H9 (cell line): ENCODE measurements at places on chromosomes 7 and 10.

DNA sequence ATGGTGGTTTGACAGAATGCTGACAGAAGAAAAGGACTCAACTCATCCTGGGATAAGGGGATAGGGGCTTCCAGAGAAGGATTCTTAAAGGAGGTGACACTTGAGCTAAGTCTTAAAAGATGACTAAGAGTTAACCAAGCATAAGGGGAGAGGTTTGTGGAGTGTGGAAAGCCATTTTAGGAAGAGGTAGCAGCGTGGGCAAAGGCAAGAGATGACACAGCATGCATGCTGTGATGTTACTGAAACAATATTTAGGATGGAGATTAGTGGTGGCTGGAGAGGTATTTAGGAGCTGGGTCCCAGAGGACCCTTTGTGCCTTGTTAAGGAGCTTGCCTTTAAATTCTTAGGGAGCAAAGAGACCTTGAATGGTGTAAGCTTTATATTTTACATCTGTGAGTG is 65.1 kb downstream of the SPAG6 start:
- no peak for DNase-seq

DNA sequence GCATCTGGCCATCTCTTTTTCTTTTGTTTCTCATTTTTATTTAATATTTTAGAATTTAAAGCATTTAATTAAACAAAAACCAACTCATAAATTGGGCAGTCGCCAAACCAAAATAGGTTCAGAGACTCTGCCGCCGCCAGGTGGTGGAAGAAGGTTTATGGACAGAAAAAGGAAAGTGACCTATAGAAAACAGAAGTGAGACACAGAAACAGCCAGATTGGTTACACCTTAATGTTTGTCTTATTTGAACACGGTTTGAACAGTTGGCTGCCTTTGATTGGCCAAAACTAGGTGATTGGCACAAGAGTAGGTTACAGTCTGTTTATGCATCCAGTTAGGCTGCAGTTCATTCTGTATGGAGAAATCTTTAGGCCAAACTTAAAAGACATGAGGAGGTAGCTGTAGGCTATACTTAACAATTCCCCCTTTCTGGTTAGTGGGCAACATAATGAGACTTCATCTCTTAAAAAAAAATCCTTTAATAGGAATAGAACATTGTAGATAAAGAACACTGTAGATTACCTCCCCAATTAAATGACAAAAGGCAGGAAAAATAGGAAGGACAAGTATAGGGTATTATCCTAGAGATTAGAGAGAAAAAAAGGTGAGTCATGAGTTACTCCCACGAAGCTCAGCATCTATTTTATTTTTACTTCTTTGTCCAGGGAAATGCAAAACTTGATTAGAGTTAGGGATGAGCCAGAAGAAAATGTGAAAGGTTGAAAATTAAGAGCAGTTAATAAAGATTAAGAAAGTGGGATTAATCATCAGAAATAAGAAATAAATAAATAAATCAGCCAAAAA is 23.9 kb upstream of the CYCS start:
- no peak for DNase-seq

- DNase-seq = no peak
These were observed 18.0 kb downstream of the DPY19L1 start for GRCh38 chr7:35019179-35019729.

- DNase-seq = no peak
These were observed 222.0 kb downstream of the MAD1L1 start for GRCh38 chr7:2010551-2011265.

DNA sequence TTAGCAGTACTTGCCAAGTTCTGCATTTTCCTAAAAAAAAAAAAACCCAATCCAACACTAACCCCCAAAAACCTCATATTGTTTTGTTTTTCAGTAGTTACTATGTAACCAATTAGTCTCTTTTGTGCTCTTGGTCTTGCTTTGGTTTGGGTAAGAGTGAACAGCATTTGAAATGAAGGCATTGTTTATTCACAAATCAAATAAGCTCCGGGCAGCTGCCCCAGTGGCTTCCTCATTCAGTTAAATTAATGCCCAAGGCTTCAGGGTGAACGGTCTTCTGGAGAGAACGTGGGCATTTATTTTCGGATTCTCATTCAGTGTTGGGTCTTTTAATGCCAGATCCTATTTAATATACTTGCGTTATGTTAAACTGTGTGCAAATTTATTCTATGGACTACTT is 108.7 kb downstream of the GFRA1 start:
- DNase-seq = no peak

- no peak for DNase-seq
These were observed 102.7 kb downstream of the CABCOCO1 start for GRCh38 chr10:61765176-61766087.

GRCh38 chr7:64888901-64889685 is 14.0 kb upstream of the ZNF273 start:
- DNase-seq = no peak

DNA sequence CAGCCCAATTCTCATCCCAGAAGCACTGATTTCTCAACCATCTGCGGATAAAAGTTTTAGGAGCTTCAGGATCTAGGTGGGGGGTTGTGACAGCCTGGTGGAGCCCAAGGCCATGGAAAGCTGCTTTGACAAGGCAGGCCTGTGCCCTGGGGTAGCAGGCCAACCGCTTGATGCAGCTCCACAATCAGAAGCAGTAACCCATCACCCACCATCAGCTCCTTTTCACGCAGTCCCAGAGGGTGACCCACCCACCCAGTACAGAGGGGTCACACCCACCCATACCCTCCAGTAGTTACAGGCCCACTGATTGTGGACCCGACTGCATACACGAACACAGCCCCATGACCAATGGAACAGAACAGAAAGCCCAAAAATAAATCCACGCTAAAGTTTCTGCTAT is 253.9 kb downstream of the AHR start:
- DNase-seq = no peak

GRCh38 chr10:130802301-130802700 is 509.2 kb downstream of the TCERG1L start:
- DNase-seq = no peak

GRCh38 chr7:37282927-37283326 is 165.7 kb downstream of the ELMO1 start:
- no peak for DNase-seq

- no peak for DNase-seq
These were observed 64.5 kb downstream of the HIF1AN start for GRCh38 chr10:100600218-100600617.

GRCh38 chr10:89642193-89642592 is 2.8 kb downstream of the PANK1 start:
- DNase-seq = no peak

DNA sequence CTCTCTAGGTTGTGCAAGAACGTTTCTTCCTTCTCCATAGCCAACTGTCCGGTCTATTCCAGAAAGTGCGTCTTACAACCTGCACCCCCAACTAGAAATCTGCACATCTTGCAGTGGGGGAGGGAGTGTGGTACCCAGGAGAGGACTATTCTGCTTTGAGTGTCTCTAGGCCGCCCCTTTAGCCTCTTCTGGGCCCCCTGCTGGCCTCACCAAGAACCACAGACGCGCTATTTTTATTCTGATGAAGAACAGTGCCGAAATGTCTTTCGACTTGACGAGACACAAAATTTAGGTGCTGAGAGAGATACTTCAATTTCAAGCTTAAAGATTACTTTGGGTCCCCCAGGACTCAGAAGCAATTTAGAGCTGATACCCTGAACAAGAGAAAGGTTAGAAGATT is 1.0 kb downstream of the CNPY1 start:
- no peak for DNase-seq

DNA sequence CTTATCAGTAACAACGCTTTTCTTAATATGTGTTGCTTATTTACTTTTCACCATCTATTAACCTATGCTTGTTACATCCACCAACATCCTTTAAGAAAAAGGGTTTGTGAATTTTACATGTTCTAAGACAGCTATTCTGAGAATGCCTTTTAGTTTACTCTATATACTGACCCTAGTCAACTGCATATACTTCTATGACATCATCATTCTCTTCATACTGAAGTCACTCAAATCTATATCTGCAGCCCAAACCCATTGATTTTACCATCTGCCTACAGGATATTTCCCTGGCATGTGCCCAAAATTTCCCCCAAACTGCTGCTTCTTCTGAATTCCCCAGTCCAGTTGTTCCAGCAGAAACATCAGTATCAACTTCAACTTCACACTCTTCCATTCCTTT is 94.6 kb upstream of the FAM204A start:
- no peak for DNase-seq

DNA sequence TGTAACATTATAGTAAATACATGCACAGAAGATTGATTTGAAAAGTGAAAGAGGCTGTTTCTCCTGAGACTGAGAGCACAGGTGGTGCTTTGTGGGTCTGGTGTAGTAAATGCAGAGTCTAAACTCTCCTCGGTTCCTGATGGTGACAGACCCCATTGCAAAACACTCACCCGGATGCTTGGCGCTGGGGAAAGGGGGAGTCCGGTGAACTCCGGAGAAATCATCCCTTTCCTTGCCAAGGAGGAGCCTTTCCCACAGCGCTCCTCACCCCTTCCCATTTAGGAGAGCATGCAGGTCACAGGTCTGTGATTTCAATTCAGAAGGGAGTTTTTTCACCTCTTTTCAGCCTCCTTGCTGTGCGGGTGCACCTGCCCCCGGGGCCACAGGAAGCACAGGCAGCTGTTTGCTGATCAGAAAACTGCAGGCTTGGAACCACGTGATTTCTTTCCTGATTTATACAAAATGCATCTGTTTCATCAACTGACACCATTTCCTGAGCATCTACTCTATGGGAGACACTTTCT is 75.6 kb upstream of the LYZL2 start:
- no peak for DNase-seq

GRCh38 chr10:52111101-52111891 is 202.8 kb upstream of the DKK1 start:
- no peak for DNase-seq

- DNase-seq = no peak
These were observed 11.0 kb upstream of the DNTT start for GRCh38 chr10:96292971-96293920.

DNA sequence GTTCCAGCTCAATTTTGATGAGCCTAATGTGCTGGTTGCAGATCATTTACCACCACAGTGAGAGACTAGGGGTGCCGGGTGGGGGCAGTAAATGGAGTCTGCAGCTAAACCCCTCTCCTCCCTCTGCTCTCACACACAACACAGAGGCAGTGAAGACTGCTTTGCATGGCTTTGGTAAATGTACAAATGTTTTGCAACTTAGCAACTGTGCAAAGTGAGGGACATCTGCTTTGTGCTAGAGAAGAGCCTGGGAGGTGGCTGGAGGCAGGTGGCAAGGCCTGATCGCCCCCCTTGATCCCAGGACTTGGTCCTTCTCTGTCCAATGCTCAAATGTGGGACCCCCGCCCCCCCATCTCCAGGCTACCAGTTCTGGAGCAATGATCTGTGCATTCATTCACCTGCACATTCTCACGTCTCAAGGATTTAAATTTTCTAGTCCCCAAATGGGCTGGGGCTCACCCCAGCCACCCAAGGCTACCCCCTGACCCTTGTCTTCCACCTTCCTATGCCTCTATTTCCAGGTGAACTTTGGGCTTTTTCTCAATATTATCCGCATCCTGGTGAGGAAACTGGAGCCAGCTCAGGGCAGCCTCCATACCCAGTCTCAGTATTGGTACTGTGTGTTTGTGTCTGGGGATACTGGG is 11.6 kb downstream of the GHRHR start:
- DNase-seq = no peak

DNA sequence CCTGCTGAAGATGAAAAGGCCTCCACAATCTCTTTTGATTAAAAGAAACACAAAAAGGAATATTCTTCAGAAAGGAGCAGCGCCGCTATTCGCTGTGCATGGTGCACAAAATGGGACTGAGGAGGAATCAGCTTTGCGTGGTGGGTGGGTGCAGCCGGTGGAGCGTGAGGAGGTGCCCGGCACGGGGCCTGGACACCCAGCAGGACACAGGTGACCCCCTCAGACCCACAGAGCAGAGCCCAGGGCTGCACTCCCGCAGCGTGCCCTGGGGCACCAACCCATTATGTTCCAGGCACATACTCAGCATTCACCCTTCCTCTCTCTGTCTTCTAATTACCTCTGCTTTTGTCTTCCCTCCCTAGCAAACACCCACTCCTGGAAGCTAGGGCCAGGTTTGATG is 238.0 kb upstream of the PPP2R2D start:
- no peak for DNase-seq

- DNase-seq = no peak
These were observed 64.4 kb downstream of the GRB10 start for GRCh38 chr7:50718311-50718710.

GRCh38 chr10:33571616-33572015 is 237.1 kb upstream of the NRP1 start:
- no peak for DNase-seq

GRCh38 chr7:143205560-143206293 is 16.1 kb upstream of the TAS2R40 start:
- DNase-seq = no peak

DNA sequence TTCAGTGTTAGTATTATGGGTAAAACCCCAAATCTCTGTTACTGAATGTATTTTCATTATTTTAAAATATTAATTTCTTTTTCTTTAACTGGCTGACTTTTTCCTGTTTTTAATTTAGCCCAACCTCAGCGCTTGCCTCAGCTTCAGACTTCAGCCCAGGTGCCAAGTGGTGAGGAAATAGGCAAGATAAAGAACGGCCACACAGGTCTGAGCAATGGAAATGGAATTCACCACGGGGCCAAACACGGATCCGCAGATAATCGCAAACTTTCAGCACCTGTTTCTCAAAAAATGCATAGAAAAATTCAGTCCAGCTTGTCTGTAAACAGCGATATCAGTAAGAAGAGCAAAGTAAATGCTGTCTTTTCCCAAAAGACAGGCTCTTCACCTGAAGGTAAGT is 57.5 kb downstream of the MDFIC start:
- no peak for DNase-seq

- DNase-seq = peak; percentile 18
These were observed 73.3 kb upstream of the NANOS1 start for GRCh38 chr10:118955951-118956801.

GRCh38 chr10:99895867-99896266 is 113.4 kb downstream of the ABCC2 start:
- no peak for DNase-seq

GRCh38 chr7:27900006-27900405 is 160.0 kb downstream of the TAX1BP1 start:
- DNase-seq = no peak

- no peak for DNase-seq
These were observed 13.6 kb upstream of the SVIL start for GRCh38 chr10:29648114-29648982.

GRCh38 chr10:72819053-72819452 is 74.5 kb upstream of the OIT3 start:
- no peak for DNase-seq

DNA sequence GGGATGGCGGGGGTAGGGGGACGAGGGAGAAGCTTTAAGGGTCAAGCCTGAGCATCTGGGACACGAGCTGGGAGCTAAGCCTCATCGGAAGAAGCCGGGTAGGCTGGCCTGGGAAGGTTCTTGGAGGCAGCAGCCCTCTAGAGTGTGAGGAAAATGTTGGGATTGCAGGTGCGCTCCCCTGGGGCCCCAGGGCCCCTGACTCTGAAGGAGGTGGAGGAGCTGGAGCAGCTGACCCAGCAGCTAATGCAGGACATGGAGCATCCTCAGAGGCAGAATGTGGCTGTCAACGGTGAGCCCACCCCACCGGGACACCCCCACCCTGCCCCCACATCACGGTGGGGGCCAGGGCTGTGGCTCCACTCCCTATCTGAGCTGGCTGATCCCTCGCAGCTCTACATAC is 6.9 kb downstream of the ZYX start:
- DNase-seq = no peak
